Gastrocnemius medialis (tissue), 4 donors: ENCODE measurements at places on chromosomes 1 and 21. TPM values are rescaled to one million over a fixed set of nuclear protein-coding genes. Genes with fewer than 3 reads are reported as not detected.

Gene CLEC20A
- not detected for total RNA-seq

Gene FMO4
- 0.36 TPM for total RNA-seq

Gene VCAM1
- 1.6 TPM for total RNA-seq

Gene PRAMEF4
- total RNA-seq: not detected

Gene CLDN17
- not detected for total RNA-seq
